Stimulated activated CD4-positive, alpha-beta T cell treated with anti-CD3 and anti-CD28 coated beads, TNF-alpha, amount 100 ng/mL, for 4 hours (primary cell): ENCODE measurements at places on chromosomes 2 and 18.

- no peak for DNase-seq
These were observed 20.9 kb downstream of the GREB1L start for GRCh38 chr18:21262979-21263378.

DNA sequence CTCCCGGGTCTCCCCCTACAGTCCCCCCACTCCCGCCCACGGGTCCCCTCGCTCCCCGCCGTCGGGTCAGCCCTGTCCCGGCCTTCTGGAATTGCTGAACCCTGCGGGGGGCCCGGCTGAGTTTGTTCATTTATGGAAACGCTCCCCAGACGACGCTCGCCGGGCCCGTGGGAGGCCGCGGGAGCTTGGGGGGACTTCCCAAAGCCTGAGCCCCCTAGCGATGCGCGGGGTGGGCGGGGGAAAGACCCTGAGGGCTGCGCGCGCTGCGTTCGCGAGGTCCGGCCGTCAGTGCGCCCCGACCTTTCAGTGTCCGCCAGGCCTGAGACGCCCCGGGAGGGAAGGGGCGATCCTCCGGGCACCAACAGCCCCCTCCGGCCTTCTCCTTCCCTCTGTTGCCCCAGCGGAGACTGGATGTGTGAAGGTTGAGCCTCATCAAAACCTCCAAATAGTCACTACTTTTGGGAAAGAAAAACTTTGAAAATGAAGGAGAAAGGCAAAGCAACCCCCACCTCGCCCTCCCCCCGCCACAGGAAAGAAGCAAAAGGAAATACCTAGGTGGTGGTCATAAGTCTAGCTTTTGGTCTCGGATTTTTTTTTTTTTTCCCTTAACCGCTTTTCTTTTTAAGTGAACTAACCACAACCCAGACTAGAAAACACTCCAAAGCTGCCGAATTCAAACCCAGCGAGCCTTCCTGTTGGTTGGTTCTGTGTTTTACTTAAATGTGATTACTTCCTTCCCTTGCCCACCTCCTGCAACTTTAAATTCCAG, 509 bp upstream of the CYS1 start:
- DNase-seq = no peak

GRCh38 chr2:237418300-237418699, 4.3 kb upstream of the COL6A3 start:
- no peak for DNase-seq

DNA sequence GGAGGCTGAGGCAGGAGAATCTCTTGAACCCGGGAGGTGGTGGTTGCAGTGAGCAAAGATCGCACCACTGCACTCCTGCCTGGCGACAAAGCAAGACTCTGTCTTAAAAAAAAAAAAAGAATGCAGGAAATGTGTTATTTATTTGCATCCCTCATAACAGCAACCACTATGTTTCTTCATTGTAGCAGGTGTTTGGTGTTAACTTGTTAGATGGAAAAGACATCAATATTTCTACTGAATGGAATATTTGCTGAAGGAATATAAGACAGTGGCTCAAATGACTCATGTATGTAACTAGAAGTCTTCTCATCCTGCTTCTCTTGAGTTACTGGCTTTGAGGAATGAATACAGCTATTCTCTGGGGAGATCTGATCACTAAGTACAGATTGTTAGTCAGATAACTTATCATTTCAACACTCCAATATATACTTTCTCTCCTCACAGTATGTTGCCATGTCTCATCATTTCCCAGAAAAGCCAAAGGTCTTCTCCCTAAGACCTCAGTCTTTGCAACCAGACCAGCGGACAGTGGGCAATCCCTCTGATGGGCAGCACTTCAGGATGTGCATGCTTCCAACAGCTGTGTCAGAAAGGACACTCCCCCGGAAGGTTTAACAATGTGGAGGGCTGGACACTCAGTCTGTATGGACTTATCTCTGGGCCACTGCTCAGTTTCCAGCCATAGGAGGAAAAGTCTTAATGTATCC, 104.4 kb upstream of the STK17B start:
- DNase-seq = no peak

DNA sequence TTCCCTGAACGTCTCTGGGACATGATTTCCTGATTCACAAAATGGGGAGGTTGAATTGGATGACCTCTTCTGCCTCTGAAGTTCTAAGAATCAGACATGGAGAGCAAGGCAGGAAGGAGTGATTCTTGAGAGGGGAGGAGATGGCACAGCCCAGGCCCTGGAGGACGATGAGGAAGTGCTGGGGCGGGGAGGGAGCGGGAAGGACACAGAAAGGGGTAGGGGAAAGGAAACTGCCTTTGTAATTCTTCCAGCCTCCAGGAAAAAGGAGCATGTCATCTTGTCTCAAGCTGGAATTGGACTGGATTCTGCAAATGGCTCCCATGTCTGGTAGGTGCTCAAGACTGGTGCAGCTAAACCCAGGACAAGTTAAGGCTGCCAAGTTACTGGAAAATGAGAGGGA, 97.0 kb upstream of the NCK2 start:
- DNase-seq = no peak

- no peak for DNase-seq
These were observed 23.5 kb downstream of the TSN start for GRCh38 chr2:121778741-121779487.

DNA sequence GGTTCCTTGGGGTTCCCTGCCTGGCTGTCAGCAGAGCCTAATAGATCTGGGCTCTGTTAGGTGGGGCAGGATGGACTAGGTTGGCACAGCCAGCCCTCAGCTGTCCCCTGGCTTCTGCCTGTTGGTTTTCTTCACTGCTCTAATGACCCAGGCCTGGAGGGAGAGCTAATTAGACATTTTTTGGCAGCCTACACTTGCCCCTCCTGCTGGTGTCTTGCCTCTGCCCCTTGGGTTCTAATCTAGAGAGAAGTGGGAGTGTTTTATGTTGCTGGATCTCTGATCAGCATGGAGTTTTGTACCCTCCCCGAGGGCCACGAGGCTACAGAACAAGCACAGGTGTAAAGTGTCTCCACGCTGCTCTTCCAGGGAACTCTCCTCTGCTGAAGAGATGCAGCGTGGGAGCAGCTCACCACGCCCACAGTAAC, 199.4 kb upstream of the RASGRP3 start:
- no peak for DNase-seq

DNA sequence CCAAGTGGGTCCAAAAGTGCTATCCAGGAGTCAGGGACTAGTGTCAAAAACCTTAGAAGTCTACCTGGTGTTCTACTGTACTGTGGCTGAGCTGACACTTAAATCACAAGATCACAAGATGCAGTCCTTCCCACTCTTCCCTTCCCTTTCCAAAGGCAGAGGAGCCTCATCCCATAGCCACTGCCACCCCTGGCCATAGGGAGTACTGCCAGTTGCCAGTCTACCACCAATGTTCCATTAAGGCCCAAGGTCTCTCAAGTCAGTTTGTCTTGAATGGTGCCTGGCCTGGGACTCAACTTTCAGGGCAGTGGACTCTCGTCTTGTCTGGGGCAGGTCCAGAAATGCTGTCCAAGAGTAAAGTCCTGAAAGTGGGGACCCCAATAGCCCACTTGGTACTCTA, 585.6 kb downstream of the NUP35 start:
- DNase-seq = no peak

DNA sequence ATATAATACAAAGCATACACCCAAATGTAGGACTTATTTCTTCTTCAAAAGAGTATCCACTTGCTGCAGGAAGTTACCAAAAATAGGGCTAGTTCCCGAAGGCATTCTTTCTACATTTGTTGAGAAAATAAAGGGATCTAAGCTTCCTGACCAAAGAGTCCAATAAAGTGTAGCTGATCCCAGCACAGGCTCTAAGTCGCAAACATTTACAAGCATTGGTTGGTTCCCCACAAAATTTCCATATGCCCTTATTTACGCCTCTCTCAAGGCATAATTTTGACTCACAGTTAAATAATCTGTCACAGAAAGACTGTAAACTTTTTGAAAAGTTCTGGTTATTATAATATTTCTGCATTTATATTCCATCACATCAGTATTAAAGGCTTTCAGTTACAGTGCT, 1520.1 kb upstream of the ZEB2 start:
- no peak for DNase-seq

- DNase-seq = no peak
These were observed 3.1 kb upstream of the GATA6 start for GRCh38 chr18:22166069-22166950.

DNA sequence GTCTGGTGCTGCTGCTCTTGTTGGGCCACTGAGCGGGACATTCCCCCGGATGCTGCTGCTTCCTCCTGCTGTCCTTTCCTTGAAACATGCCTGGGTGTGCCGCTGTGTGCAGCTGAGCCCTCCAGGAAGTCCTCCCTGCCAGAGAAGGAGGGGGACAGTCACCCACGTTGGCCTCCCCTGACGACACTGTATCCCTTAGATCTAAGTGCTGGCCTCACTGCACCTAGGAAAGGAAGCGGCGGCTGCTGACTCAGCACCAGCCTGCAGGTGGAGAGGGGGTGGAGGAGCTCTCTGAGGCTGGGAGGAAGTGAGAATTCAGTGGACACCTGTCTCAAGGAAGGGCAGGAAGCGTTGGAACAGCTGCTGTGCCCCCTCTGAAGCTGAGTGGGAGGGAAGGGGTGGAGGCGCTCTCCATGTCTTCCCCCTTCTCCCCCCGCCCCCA, 239.8 kb downstream of the HAUS1 start:
- no peak for DNase-seq

DNA sequence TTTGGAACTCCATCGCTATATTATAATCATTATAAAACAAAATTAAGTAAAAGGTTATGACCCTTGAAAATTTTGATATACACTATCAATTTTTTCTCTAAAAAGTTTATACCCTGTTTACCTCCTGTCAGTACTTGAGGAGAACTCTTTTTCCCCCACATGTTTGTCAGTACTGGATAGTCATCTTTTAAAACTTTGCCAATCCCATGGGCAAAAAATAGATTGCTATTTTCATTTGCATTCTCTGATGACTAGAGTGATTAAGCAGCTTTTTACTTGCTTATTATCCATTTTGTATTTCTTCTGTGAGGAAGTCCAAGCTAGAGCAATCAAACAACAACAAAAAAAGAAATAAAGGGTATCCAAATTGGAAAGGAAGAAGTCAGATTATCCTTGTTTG, 76.4 kb downstream of the DGKD start:
- no peak for DNase-seq

GRCh38 chr18:45106331-45106774, 425.7 kb downstream of the SETBP1 start:
- no peak for DNase-seq

DNA sequence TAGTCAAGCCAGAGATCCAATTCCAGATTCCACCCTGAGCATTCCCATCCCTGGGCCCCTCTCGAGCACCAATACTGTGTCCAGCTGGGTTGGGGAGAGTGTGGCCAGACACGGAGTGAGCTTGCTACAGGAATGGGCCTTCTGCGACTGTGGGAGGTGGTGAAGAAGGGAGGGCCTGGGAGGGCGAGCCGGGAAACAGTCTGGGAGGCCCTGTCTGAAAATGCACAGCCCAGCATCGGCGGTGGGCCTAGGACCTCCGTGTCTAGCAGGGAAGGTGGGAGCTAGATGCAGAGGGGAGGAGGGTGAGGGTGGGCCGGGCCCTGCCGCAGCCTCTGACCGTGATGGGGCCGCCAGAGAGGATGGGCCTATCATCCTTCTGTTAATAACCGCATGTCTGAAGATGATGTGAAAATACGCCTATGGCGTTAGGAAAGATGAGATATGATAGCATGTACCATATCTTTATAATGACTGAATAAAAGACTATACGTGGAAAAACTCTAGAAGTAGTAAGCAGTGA, 1.9 kb upstream of the OTOS start:
- no peak for DNase-seq

- DNase-seq = no peak
These were observed 4.3 kb downstream of the DCTN1 start for GRCh38 chr2:74375838-74376237.

DNA sequence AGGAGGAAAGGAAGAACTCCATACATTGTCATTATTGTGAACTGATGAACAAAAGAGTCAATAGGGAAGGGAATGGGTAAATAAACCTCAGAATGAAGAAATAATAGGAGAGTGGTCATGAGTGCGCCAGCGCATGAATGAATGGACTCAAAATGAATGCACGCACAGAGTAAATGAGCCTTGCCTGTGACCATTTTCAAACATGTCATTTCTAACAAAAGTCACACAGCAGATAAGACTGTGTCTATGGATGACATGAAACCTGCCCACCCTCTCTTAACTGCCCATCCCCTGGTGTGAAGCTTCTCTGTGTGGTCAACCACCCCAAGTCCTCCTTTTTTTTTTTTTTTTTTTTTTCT, 121.1 kb upstream of the TEX51 start:
- DNase-seq = no peak

GRCh38 chr18:80009661-80010550, 21.5 kb upstream of the TXNL4A start:
- no peak for DNase-seq

DNA sequence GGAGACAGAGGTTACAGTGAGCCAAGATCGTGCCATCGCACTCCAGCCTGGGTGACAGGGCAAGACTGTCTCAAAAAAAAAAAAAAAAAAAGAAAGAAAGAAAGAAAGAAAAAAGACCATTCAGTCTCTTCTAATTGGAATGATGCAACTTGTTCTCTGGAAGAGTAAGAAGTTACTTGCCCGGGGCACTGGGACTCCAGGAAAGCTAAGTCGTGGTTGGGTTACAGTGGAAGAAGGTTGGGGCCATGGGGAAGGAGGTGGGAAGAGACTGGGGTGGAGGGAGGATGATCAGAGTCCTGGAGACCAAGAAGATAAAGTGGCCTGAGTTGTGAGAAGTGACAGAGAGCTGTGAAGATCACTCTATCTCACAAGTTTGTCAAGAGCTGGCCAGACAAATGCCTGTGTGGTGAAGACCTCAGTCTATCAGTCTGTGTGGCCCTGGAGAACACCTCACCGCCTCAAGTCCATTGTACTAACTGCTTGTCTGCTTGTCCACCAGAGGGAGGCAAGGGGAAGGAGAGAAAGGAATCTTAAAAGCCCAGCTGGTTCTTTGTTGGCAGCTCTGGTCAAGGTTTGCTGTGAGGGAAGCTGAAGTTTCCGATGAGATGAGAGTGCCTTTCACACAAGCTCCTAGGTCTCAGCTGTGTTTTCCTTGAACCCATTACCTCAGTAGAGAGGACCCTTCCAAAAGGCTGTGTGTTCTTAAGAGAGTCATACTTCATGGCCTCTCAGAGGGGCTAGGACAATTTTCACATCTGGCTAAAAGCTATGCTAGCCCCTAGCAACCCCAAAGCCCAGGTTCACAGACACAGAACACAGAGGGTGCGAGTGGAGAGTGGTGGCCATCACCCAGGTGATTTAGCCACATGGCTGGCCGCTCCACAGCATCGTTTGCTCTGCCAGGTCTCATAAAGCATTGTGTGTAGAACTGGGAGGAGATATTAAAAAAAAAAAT, 72.0 kb upstream of the TMEM178A start:
- DNase-seq = no peak

GRCh38 chr2:233832869-233833311, 21.4 kb downstream of the HJURP start:
- no peak for DNase-seq

DNA sequence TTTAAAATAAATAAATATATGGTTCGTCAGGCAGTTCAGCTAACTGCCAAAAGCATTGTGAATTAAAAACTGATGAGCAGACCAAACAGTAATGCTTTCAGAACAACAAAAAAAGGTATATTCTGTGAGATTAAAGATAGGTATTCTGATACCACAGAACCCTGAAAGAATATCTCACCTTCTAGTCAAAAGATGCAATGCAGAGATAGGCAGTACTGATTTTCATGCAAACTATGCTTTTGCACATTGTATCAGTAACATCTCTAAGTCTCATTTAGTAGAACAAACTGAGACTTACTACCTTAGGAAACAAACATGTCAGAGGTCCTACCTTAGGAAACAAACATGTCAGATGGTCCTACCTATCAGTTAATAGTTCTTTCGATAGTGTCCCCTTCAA, 32.4 kb downstream of the CUL3 start:
- no peak for DNase-seq
